ENCODE measurements at places on chromosomes 7 and 10. TPM values are rescaled to one million over a fixed set of nuclear protein-coding genes. Genes with fewer than 3 reads are reported as not detected.

- DNase-seq = peak; percentile 54
Measured at GRCh38 chr7:17299483-17299991, 1.1 kb downstream of the AHR start.

Gene SCIN
- total RNA-seq = 0.37 TPM

Gene CACNB2
- 0.62 TPM for total RNA-seq

DNA sequence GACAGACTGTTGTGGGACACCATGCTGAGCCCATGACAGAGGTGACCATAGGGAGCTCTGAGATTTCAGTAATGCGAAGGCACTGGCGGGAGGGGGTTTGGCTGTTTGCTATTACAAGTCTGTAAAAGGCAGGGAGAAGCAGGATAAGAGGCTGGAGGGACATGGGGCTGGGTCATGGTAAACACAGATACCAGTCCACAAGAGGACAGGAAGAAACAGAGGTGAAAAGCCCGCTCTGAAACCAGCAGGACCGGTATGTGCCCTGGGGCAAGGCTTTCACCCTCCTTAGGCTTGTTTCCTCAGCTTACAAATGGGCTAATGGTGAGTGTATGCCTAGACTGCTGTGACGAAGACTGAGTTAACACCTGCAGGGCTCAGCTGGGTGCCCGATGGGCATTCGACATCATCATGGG, 34.1 kb downstream of the ANXA11 start:
- DNase-seq = no peak

GRCh38 chr10:91088300-91089140, 131.9 kb upstream of the PCGF5 start:
- DNase-seq = no peak

- DNase-seq = no peak
Measured at GRCh38 chr7:91326516-91327199, 62.4 kb downstream of the FZD1 start.

DNA sequence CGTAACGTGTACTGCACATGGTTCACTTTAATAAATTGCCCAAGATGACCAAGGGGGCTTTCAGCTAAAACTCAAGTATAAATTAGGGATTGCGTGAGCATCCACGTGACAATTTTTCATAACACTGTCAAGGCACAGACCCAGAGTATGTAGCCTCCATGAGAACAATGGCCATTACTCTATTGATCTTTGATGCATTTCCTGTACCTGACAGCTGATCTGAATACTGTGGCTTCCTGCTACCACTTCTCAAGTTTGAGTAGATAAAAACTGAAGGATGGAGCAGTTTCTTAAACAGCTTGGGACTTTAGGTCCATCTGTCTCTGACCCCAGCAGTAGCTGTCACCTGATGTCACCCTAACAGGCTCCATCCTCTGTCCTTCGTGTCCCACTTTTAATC, 98.9 kb downstream of the ABCC2 start:
- no peak for DNase-seq

Gene SEC24C
- total RNA-seq = 49.6 TPM

- DNase-seq = no peak
Measured at GRCh38 chr7:105871142-105871541, 5.3 kb downstream of the ATXN7L1 start.

DNA sequence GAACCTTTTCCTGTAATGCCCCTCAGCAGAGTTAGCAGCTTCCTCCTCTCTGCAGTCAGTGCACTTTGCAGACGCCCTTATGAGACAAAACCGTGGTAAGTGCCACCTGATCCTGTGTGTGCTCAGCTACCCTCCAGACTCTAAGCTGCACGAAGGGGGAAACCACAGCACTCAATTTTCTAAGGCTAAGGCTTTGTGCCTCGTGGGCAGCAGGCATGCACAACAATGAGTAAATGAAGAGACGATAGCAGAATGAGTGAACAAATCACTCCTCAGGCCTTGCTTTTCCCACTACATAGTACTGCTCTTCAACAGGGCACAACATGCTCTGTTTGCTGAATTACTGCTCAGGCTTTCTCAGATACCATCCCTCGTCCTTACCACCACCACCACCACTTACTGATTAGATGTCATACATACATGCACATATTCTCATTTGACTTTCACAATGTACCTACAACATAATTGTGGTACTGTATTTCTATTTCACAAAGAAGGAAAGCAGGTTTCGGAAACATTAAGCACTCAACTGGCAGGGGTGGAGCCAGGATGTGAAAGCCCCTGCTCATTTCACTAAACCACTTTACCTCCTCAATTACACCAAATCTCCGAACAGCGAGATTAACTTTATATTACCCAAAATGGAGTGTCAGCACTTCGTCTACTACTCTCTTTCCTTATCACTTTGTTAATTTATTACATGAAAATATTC, 85.4 kb downstream of the ICA1 start:
- DNase-seq = no peak

Gene MBL2
- not detected for total RNA-seq

DNA sequence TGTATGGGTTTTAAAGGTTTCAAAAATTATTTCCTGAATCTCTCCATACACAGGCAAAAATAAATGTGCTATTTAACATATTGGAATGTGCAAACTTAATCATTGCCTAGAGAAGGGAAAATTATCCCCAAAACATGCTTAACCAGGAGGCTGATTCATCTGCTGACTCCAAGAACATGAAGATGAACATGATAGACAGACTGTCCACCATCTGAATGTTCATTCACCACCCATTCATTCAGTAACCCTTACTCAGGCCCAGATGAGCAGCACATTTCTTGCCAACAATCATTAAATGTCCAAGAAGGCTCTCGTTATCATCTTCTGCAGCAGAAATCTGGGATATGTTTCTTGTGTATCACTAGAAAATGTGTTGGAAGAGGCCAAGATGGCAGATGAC, 110.6 kb downstream of the PPP1R9A start:
- no peak for DNase-seq

Gene MKX
- not detected for total RNA-seq

Gene SLC18A3
- not detected for total RNA-seq

- DNase-seq = no peak
Measured at GRCh38 chr10:123381224-123381623, 227.0 kb downstream of the BUB3 start.

GRCh38 chr7:1432411-1433082, 26.7 kb downstream of the MICALL2 start:
- peak; percentile 74 for DNase-seq

Gene SPDYE11
- total RNA-seq = not detected

DNA sequence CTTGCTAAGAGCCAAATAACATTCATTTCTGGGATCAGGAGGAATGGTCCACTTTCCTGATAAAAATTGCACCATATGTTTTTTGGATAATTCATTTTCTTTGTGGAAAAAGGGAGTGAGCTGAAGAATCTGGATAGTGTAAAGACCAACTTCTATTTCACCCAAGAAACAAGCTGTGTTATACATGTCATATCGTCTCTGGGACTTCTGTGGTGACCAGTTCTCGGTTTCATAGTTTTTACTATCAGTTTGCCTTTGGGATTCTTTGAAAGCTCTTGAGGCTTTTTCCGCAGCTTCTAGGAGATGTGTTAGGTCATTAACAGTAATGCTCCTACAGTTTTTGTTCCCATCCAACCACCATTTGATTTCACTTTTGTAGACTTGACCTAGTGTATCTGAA, 14.4 kb upstream of the SAMD9 start:
- DNase-seq = no peak

Gene AUTS2
- 4.7 TPM for total RNA-seq

Gene KMT2C
- total RNA-seq = 11.0 TPM

DNA sequence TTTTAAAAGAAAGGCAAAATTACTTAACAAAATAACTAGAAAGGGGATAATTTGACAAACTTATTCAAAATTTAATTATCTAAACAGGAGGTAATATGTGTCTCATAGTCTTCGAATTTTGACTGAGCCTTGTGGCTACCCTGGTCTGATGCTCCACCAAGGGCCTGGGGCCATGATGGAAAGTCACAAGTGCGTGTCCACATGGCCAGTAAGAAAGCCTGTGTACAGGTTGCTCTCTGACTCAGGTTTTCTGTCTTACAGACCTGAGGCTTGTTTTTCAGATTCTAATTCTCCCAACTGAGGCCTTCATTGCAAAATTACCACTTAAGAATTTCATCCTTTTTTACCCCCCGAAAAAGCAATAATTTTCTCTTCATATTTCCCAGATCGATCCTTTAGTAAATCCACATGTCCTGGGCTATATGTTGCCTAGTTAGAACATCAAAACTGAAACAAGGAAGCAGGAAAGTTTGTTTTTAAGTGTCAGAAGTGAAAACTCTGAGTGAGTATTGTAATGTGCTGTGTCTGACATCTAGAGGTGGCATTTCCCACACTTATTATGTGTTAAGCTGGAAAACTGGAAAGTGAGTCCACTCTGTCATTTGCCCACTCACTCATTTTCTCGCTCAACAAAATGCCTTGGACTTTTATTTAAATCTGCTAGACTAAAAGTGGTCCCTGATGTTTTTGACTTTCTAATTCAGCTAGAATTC, 10.0 kb downstream of the CYP3A43 start:
- no peak for DNase-seq

GRCh38 chr10:70457759-70458305, 16.4 kb upstream of the NODAL start:
- DNase-seq = no peak

Gene PCDH15
- not detected for total RNA-seq
